RKO (cell line): ENCODE measurements at places on chromosomes 2 and 18.

DNA sequence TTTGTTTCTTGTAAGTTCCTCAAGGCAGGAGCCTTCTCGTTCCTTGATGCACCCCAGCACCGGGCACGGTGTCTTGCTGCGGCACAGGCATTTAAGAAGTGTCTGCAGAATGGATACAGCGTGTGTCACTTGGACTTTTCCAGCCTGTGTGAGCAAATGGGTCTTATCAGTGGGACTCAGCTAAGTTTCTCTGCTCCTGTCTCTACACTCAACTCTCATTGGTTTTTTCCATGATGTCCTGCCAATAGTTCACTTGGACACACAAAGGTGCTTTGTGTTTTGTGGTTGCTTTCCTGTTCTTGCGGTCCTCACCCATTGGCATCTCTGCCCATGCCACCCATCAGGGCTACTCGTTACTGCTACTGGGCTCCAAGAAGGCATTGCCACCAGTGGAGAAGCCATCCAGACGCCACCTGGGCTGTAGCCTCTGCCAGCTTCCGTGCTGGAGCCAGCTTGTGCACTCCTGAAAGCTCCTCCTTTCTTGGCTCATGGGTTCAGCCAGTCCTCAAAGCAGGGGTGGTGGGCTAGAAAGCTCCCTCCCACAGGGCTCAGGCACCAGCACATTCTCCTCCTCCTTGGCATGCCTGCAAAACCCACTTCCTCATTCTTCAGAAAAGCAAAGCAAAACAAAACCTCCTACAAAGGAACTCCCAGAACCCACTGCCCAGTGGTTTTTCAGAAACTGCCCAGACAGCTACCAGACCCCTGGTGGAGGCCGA lies 41.4 kb downstream of the IL1R2 start:
- DNase-seq, result no peak

GRCh38 chr2:101018934-101019333 lies 16.8 kb downstream of the RPL31 start:
- DNase-seq, result no peak

DNA sequence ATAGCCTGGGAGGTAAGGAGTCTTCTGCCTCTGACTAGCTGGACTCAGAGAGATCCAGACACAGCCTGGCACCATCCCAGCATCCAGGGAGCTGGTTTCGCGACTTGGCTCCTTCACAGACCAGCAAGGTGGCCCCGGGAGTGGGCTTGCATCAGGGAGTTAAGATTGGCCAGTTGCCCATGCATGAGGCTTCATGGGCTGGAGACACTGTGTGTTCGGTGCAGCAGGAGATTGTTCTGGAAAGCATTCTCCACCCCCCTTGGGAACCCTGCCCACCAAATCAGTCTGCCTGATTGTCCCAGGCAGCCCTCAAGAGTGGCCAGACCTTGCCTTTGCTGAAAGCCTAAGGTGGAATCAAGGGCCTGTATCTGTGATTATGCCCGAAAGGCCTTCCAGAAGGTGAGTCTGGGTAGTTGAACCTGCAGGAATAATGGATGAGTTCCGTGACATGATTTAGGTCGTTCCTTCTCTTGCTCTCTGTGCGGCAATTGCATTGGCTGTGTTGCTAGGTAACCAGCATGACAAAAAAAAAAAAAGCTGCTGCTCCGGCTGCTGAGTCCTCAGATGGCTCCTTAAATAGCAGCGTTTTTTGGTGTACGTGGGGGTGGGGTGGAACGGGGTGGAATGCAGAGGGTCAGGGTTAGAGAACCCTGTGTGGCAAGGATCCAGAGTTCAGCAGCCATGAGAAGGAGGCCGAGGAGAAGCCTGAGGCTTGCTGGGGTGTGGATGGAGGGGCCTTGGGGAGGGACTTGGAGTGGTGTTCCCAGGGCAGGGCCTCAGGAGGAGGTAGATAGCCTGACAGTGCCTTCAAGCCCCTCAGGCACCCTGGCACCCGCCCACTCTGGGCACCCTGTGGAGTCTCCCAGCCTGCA lies 93.0 kb upstream of the MCFD2 start:
- DNase-seq, result no peak

DNA sequence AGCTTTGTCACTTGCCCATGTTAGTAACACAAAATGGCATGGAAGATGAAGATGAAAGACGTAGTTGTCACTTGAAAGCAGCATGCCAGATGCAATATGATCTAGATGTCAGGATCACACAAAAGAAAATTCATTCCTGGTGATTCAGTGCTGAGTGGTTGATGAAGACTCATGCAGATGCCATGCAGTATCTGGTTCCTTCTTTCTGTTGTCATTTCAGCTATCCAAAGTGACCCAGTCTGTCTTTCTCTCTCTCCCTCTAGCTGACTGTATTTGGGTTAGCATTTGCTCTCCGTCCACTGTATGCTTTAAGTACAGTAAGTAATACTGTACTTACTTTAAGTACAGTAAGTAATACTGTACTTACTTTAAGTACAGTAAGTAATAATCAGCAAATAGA lies 50.4 kb downstream of the TTN start:
- DNase-seq, result peak; percentile 79

DNA sequence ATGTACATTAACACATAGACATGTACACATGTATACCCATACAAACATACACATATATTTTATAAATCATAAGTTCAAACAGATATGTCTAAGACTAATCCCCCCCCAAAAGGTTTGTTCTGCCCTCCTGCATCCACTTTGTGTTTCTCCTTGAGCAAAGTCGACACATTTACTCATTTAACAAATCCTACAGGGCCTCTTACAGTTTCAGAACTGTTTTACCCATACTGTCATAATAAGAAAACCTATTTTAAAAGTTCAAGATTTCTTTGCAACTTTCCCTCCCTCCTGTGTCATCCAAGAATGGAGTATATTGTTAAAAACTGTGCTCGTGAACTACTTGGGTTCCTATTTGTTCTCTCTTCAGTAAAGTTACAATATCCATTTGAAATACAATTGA lies 166.7 kb downstream of the L3MBTL4 start:
- no peak for DNase-seq

GRCh38 chr2:201257956-201258665 lies 2.2 kb upstream of the CASP8 start:
- peak; percentile 92 for DNase-seq

DNA sequence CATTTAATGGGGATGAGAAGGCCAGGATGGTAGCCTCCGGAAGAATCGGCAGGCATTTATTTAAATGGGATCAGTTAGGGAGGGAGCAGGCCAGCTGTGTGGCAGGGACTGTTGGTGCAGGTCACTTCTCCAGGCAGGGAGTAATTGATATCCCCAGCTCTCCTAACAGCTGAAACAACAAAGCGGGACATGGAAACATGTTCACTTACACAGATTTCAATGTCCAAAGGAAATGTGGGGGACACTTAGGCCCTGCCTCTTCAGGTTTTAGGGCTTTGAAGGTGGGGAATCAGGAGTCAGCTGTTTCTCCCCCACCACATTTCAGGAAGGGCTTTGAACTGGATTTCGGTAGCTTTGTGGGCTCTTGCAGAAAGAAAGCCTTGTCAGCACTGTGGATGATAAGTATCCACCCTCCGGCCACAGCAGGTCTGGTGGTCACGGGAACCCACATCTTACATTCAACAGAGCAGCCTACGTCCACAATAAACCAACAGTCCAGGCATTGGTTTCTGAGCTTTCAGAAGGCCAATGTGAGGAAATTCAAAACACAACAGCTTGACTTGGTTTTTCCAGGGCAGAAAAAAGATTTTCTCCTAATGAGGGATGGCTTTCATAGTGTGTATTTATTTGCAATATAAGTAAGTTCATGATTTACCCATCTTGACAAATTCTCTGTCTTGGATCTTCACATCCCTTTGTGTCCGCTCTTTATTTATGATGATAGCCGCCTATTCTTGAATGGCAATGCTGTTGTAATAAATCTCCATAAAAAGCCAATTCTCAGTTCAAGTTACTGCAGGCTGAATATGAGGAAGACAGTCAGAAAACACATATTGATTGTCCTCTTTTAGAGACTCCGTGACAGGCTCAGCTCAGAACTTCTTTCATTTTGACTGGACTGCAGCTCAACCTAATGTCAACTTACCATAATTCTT lies 96.6 kb upstream of the NRP2 start:
- DNase-seq, result no peak

DNA sequence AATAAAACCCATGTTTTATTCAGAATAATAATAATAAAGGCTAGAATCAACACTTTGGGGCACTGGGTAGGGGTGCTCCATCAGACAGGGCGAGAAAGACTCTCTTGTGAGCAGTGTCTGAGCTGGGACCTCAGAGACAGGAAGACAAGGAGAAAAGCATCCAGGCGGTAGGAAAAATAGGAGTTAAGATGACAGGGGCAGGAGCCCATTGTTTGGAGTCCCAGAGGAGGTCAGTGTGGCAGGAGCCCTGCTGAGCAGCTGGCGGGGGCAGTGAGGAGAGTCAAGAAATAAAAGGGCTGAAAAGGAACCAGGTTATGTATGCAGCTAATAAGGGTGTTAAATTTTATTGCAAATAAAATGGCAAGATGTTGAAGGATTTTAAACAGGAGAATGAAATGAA lies 457.4 kb downstream of the FBXO15 start:
- no peak for DNase-seq

- no peak for DNase-seq
Measured at GRCh38 chr2:207107551-207107950, 58.2 kb downstream of the KLF7 start.

DNA sequence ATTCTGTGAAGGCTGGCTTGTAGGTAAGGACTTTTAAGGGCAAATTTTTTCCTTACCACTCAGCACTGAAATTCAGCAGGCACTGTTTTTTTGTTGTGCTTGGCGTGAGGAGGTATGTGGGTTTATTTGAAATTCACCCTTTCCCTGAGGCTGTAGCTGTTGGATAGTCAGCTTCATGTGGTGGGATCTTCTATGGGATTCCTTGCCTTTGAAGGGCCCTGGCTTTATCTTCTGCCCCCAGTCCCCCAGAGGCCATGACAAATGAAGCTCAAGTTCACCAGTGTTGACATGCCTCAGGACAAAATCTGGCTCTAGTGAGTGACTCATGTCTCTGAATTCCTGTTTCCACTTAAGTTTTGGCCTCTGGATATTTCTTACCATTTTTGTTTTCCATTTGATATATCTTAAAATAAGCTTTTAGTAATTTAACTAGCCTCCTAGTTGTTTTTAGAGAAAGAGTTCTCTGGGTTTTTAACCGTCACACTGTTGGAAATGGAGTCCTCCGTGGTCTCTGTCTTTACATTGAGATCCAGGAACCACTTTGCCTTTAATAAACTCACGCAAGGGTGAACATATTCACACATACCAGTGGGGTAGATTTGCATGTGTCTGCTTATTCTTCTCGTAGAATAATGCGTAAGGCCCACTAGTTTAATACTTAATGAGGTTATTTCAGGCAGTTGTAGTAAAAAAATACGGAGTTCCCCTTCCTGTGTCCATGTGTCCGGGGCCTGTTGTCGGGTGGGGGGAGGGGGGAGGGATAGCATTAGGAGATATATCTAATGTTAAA lies 211.1 kb upstream of the FAM98A start:
- DNase-seq, result no peak

DNA sequence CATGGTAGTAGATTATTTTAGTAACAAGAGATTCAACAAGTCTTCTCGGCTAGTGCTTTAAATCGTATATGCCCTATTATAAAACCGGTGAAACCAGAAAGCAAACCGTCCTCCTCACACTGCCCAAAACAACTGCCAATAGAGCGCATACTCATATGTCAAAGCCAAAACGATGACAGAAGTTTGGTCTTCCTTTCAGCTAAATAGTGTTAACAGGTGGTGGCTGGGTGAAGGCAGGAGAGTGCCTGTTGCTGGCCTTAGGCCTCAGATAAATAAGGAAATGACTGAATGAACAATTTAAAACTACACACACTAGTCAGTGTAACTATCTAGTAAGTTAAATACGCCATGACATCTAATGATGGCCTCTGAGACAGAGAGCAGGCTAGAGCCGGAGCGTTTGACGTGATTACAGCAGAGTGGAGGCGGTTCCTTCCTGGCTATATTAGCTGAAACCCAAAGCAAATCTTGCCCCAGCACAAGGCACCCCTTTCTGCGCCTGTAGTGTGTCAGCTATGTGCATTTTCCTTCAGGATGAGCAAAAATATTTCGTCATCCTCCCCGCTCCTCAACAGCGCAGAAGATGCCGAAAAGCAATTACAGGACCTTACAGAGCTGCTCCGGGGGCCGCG lies 1.6 kb downstream of the LONRF2 start:
- no peak for DNase-seq

GRCh38 chr18:985212-985661 lies 80.6 kb downstream of the ADCYAP1 start:
- DNase-seq, result no peak

DNA sequence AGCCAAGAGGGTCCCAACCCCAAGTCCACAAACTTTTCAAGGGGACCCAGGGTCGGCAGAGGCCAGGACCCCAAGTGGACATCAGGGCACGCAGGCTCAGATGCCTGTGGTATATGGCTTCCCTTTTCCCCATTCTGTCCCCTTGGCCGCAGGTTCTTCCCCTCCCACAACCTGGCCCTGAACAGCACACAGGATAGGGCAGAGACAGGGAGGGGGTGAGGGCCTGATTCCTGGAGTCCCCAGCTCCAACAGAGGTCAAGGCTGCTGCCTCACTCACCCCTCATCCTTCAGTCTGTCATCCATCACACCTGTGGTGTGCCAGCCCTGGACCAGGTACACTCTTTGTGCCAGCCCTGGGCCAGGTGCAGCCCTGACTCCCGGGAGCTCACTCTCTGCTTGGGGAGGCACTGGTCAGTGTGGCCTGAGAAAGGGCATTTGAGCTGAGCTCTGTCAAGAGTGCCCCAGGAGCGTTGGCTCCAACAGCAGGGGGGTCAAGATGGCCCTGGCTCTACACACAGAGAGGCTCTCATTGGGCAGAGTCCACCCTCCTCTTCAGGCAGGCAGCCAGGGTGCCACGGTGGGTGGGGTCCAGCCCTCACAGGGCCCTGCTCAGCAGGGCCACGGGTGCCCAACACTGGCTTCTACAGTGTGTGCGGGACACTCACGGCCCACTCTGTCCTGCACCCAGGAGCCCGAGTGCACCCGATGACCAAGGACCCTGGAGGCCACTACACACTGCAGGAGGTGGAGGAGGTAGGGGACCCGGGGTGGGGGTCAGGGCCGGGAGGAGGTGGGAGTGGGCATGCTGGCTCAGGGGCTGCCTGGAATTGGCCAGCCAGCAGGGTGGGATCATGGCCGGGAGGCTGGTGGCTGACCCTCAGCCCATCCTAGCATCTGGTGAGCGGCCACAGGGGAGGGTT lies 1.6 kb downstream of the AGXT start:
- DNase-seq, result no peak

DNA sequence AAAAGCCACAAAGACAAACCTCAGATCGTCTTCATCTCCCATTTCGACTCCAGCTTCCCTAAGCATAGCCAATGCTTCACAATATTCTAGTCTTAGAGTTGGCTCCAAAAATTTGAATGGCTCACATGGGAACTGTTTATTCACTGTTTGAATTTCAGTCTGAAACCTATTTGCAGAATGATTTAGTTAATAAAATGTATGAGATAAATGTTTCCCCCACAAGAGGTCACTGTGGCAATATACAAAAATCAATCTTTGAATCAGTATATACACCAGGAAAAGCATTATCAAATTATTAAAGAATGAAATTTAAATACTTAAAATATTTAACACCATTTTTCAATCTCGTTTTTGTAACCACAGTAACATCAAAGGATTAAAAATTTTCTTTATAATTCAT lies 40.0 kb upstream of the MCM6 start:
- peak; percentile 66 for DNase-seq
